ENCODE measurements at places on chromosomes 4 and X. TPM values are rescaled to one million over a fixed set of nuclear protein-coding genes. Genes with fewer than 3 reads are reported as not detected.

GRCh38 chrX:150616863-150617198 is 48.4 kb downstream of the MTM1 start:
- DNase-seq = no peak

Gene SATL1
- total RNA-seq = 0.14 TPM

- DNase-seq = no peak
Measured at GRCh38 chr4:71583971-71584370, 199.9 kb downstream of the GC start.

- DNase-seq = no peak
Measured at GRCh38 chrX:149205937-149206336, 299.2 kb downstream of the IDS start.

DNA sequence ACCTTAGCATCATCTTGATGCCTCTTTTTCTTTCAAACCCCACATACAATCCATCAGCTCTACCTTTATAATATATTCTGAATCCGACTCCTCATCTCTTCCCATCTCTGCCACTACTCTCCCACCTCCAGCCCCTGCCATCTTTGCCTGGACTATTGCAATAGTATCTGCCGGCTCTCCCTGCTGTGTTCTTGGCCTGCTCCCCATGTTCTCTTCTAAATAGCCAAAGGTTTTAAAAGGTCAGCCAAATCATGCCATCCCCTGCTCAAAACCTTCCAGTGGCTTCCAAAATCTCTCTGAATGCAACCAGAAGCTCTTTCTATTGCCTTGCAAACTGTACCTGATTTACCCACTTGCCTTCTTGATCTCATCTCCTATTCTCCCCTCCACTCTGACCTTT is 266.0 kb downstream of the PTTG2 start:
- no peak for DNase-seq

DNA sequence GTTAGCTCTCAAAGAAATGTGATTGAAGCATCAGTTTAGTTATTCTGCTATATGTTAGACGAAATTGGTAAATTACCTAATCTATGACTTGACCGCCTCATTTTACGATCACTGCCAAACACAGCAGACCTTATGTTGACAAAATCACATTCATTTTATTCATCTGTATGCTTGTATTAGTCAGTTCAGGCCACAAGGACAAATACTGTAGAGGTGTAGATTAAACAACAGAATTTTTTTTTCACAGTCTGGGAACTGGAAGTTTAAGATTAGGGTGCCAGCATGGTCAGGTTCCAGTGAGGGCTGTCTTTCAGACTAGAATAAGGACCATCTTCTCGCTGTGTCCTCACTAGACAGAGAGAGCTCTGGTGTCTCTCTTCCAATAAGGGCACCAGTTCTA is 177.1 kb downstream of the NWD2 start:
- DNase-seq = no peak

- DNase-seq = no peak
Measured at GRCh38 chr4:173696011-173696410, 166.0 kb upstream of the HAND2 start.

DNA sequence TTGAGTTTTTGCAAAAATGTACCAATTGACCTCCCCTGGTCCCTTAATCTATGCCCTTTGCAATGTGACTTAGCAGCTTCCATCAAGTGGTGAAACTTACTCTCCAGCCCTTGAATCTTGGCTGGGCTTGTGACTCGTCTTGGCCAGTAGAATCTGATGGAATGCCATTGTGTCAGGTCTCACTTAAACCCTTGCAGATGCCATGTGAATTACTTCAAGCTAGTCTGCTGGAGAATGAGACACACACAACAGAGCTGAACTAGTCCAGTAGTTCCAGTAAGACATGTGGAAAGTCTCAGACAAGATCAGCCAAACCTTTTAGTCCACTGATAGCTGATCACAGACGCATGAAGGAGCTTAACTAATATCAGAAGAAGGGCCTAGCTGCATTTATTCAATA is 567.8 kb upstream of the CPEB2 start:
- DNase-seq = no peak

DNA sequence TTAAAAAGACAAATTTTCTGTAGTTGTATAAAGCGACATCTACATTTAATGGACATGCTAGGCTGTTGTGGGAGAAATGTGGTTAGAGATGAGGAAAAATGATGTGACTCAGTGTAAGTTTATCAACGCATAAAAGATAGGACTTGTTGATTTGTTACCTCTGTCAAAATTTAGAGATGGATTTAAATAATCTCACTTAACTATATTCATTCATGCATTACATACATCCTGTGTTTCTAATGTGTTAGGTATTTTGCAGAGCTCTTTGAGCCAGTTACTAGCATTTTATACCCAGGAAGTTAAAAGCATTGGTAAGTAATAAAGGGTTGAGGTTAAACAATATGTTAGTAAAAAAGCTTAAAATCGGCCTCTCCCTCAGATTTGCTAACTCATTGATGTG is 34.3 kb downstream of the METAP1 start:
- DNase-seq = no peak

Gene NLGN4X
- 5.4 TPM for total RNA-seq

DNA sequence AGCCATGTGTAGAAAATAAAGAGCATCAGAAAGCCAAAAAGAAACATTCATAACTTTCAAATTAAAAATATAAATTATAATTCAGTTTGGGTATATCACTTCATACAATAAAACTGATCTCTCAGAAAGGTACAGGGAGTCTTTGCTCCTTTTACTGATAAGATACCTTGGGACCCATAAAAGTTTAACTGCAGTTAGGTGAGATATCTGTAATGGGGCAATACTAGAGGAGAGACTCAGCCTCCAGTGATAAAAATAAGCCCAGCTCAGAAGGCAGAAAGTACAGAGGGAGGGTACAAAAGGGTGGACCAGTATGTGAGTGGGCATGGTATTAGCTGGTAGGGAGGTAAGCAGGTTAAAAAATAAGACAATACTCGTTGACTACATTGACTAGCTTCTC is 180.9 kb upstream of the AGTR2 start:
- no peak for DNase-seq

- no peak for DNase-seq
Measured at GRCh38 chr4:126526335-126526734, 1106.4 kb upstream of the INTU start.

- no peak for DNase-seq
Measured at GRCh38 chrX:9860826-9861225, 74.6 kb downstream of the SHROOM2 start.
